Epithelial cell of prostate (primary cell): ENCODE measurements at places on chromosomes 7 and 10.

DNA sequence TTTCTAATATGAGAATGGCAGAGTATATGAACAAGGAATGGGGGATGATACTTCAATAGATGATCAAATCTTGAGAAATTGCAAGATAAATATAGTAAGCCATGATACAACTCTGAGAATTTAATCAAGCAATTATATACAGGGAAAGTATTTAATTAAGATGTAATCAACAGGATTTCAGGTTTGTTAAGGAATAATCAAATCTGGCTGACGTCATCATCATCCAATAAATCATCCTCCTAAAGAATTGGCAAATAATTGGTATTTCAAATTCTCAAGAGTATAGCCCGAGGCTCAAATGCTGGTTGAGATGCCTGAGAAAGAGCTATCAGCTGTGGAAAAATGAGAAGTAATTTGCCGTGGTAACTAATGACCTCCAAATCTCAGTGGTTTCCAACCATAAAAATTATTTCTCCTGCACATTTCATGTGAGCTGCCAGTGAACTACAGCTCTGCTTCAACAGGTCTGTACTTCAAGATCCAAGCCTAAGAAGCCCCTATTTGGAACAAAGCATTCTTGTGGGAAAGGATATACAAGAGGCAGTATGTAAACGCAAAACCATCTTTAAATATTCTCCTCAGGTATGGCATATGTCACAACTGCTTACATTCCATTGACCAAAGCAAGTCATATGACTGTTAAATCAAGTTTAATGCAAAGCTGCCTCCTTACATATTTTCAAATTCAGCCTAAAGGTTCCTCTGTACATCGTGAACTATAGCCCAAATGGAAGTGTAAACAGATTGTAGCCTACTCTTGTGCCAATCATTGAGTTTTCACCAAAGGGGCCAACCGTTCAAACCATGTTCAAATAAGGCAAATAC, 503.0 kb downstream of the KIF20B start:
- no peak for DNase-seq

DNA sequence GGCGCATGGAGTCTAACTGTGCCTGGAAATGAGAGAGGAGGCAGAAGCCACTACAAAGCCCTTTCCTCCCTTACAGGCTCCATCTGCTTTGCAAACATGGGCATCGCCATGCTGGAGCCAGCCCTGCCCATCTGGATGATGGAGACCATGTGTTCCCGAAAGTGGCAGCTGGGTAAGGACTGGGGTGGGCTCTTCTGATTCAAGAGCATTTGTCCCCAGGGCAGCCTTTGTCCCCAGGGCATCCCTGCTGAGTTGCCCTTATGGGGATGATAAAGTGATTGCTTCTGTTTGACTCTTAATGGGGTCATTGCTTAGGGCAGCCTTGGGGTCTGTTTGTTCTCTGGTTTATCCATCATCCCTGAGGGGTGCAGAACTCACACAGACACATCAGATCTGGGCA, 16.8 kb downstream of the SLC18A2 start:
- no peak for DNase-seq

DNA sequence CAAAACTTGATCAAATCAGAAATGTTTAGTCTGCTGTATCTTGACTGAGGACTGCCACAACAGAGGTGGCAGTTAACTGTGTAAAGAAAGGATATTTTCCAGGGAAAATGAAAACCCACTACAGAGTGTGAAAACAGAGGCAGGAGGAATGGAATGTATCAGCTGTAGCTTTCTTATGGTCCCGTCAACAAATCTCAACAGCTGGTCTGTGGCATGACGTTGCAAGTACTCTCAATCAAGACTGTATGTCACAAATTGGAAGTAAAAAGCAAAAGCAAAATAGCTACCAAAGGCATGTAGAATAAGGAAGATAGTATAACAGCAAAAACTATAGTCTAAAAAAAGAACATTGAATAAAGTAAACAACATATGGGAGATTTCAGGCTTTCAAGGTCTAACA, 123.5 kb downstream of the KMT2C start:
- DNase-seq: no peak

DNA sequence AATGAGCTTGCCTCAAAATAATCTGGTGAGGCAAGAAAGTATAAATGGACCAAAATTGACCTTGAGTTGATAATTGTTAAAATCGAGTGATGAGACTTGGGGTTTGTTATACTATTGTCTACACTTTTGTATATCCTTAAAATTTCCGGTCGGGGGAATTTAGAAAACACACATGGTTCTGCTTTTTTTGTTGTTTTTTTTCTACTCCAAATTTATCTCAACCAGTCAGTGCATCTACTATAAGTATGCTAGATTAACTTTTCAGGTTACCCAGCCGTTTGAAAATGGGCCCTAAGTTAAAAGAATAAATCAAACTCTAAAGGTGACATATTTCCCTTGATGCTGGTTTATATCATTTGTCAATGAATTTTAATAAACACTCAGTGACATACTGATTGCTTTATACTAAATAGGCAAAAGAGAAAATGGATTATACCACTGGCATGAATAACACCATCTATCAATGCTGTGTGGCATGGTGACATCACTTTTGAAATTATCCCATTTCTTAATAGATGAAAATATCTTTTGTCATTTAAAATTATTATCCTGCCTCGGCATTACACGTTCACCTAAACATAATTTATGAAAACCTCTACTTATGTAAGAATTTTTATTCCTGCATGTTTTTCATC, 40.3 kb upstream of the ST8SIA6 start:
- no peak for DNase-seq

DNA sequence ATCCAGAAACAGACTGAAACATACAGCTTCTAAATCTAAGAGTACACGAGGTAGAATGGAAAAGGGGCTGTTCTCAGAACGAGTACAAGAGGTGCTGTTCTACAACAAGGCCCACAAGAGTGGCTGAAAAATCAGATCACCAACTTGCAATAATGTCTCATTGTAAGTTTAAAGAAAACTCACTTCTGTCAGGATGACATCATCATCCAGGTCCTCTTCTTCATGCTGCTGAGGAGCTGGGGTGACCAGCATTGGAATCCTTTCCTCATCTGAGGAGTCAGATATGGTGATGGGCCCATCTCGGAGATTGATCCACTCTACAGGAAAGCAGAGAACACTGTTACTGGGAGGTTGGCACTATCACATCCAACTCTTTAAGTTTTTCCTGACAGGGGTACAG, 28.8 kb downstream of the RNF216 start:
- DNase-seq: no peak

DNA sequence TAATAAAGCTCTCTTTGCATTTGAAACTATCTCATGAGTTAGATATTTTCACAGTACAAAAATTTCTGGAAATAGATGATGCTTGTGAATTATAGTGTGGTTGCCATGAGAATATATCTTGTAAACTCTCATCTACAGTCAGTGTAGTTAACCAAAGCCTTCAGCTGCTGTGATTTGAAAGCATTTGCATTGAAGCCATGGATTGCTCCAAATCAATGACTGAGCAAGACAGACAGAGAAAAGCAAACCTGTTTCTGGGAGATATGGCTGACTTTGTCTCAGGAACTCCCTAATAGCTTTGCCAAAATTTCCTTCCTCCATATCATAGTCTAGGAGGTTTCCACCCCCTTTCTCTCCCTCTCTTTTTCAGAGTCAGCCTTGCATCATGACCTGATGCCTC, 955.3 kb downstream of the REEP3 start:
- DNase-seq: no peak

DNA sequence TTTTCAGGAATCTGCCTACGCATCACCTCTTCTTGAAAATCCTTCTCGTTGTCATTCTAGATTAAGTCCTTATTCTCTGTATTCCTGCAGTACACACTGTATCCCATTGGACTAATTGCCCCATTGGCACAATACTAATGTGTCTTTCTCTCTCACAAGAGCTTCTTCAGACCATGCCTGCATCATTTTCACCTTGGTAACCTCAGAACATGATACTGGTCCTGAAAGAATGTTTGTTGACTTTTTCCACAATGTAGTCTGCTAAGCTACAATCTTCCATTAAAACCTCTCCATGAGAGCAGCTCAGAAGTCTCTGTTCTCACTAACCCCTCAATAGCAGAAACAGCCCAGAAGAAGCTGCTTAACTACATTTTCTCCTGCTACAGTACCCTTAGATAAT, 270.7 kb downstream of the PCDH15 start:
- no peak for DNase-seq

DNA sequence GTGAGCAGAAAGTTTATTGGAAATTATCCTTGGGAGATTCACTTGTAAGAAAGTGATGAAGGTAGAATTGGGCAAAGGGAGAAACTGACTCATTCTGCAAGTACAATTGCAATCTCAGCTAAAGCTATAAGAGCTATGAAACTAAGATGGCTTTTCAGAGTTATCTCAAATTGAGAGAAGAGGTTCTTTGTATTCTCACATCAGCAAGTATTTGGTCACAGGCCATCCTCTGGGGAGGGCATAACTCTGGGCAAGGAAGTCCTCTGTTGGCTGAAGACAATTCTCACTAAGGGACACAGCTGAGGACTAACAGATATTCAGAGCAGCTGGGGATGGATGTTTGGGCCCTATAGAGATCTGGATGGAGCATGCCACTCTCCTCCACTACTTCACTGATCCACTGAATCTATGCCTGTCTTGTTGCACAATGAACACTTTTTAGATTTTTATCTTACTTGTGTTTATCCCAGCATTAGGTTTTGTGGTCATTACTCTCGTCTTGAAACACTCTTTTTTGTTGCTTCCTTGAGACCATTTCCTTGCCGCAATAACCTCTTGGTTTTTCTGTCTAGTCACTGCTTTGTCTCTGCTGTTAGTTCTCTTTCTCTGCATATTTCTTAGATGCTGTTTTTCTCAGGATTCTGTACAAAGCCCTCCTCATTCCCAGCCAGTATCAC, 115.1 kb downstream of the GNAI1 start:
- DNase-seq: no peak

- DNase-seq: no peak
These were observed 145.3 kb upstream of the PRSS1 start for GRCh38 chr7:142603870-142604448.

GRCh38 chr10:71771821-71772617, 1.3 kb downstream of the VSIR start:
- DNase-seq: no peak

GRCh38 chr7:132751244-132751647, 175.0 kb upstream of the PLXNA4 start:
- DNase-seq: no peak

GRCh38 chr10:116324951-116325635, 845 bp downstream of the CCDC172 start:
- no peak for DNase-seq

GRCh38 chr10:69484736-69485135, 33.5 kb downstream of the TSPAN15 start:
- DNase-seq: no peak

DNA sequence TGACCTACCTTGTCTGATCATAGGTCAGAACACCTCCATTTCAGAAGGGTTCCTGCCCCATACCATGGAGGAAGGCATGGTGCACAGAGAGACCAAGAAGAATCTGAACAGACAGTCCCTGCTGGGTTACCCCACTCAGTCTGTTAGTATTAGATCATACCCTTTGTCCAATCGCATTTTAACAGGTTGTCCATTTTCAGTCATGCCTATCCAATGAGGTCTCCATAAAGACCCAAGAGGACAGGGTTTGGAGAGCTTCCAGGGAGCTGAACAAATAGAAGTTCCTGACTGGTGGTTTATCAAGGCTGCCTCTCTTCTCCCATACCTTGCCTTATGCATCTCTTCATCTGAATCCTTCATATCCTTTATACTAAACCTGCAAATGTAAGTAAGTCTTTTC, 21.2 kb upstream of the SLC16A12 start:
- no peak for DNase-seq

DNA sequence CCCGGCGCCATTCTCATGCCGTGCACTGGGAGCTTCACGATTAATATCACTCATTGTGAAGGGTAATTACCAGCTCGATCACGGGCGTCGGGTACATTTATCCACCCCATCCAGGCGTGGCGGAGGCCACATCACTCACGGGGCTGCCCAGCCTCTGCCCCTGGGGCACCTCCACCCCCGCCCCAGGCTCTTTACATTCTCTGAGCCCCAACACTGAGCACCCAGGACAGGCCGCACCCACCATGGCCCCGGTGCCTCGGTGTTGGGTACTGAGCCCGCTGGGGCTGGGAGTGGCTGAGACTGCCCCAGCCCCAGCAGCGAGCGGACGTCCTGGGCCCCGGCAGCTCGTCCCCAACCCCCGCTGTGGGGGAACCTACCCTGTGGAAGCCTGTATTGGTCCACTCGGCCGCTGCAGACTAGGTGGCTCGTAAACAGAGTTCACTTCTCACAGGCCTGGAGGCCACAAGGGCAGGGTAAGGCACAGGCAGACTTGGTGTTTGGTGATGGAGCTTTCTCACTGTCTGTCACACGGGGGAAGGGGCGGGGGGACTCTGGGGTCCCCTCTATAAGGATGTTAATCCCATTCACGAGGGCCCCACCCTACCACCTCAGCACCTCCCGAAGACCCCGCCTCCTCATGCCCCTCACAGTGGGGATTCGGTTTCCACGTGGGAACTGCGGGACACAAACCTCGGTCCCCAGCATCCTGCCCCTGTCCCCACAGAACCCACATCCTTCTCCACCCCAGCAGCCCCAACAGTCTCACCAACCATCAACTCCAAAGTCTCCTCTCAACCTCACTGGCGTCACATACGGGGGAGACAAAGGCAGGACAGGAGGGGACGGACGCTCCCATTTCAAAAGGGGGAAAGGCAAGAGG, 184.1 kb downstream of the ELFN1 start:
- DNase-seq: no peak

- no peak for DNase-seq
These were observed 305.7 kb downstream of the ELMO1 start for GRCh38 chr7:37142958-37143357.

DNA sequence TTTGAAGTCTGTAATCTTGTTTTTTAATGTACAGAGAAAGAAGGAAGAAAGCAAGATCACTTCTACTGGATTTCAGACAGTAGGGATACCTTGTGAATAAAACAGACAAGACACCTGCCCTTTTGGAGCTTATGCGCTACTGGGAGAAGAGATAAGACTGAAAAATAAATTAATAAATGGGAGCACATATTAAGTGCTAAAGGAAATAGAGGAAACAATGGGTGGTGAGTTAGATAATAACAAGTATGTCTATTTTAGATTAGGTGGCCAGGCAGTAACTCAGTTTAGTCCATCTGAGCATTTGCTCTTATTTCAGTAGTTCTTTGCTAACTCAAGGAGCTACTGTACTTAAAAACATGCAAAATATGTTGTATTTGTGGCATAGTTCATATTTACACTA, 15.9 kb downstream of the MIOS start:
- no peak for DNase-seq

GRCh38 chr10:37752334-37752875, 105.0 kb downstream of the ZNF248 start:
- DNase-seq: no peak

DNA sequence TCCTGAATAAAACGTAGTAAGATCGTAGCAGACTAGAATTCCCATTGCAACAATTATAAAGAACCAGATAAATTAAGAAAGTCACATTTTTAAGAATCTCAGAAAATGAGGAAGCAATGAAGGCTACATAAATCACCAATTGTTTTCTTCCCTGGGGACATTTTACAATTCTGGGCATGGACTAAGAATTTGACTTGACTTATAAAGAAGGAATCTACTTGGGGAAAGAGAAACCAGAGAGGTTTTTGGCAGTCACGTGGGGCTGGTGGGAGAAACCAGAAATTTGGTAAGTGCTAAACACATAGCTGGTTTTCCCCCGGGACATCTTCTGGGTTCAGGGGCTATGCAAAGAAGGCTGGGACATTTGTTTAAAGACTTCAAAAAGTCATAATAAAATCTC, 109.8 kb upstream of the IL6 start:
- DNase-seq: no peak
